GDM1 (cell line): ENCODE measurements at places on chromosomes 13 and 19.

DNA sequence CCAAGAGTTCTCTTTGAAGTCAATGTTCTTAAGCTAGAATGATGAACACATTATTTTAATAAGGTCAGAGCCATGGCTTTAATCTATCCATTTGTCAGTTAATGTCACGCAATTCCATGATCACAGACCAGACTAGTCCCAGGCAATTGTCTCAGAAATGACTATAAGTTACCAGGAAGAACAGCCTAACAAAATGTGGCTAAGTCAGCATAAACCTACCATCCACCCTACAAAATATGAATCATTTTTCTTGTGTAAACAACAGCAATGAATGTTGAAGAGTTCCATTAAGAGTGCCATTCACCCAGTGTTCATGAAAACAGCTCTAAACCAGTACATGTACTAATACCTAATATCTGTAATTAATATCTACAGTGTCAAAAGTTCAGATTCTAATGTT, 127.5 kb downstream of the KCTD12 start:
- no peak for DNase-seq

- no peak for DNase-seq
Observed at GRCh38 chr13:50586414-50587083, 256.9 kb downstream of the DLEU7 start.

DNA sequence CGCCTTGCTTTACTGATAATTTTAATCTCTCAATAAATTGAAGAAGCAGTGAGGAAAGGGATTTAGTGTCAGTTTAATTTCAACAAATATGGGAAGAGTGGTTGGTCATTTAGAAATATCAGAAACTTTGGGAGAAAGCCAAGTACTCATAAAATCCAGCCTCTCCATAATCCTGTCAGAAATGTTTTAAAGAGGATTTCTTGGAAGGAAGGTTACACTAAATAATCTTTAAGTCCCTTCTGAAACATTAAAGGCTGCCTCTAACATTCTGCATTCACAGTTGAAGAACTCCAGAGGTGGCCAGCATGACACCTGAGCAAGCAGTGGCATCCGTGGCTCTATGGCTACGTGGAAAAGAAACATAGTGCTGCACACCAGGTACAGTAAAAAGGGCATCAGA, 378.5 kb downstream of the ENOX1 start:
- DNase-seq: no peak

GRCh38 chr13:88764103-88764502, 1092.9 kb downstream of the SLITRK5 start:
- no peak for DNase-seq

- DNase-seq: no peak
Observed at GRCh38 chr19:39160523-39160861, 34.9 kb downstream of the PAK4 start.

DNA sequence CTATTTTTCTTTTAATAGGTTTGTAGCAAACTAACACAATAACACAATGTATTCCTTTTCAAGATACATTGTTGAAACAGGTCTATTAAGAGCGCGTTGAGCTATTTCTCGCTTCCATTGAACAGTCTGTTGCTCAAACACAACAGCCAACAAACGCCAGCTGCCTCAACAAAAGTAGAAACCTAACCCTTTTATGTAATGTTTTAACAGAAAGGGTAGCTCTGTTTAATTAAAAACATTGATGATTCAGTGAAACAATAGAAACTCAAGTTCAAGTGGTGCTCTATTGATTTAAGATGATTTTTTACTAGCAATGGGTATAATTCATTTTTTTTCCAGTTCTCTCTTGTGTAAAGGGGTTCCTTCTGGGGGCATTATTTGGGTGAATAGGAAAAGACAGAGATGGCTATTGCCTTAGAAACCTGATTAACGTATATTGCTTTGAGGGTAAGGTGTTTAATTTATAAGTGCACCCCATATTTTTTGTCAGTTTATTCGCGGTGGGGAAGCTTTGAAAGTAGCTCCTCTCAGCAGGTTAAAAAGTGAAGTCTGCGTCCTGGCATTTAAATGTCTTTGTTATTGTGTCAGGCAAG, 14.9 kb downstream of the ZIC2 start:
- no peak for DNase-seq

GRCh38 chr13:45441633-45442032, 23.1 kb upstream of the COG3 start:
- DNase-seq: no peak

DNA sequence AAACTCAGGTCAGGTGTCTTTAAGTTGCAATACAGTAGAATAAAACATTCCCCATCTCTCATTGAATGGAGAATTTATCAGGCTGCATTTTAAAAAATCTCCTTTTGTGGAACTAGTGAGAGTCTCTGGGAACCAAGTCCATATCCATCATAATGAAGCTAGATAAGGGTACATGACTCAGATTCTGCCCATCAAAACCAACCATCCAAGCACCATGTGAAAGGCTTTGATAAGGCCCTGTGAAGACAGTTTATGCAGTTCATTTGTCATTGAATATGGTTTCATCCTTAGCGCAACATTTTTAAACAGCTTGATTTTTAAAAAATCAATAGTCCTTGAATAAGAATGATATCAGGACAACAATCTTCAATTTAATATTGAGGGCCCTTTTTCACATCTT, 56.3 kb upstream of the DIAPH3 start:
- no peak for DNase-seq

DNA sequence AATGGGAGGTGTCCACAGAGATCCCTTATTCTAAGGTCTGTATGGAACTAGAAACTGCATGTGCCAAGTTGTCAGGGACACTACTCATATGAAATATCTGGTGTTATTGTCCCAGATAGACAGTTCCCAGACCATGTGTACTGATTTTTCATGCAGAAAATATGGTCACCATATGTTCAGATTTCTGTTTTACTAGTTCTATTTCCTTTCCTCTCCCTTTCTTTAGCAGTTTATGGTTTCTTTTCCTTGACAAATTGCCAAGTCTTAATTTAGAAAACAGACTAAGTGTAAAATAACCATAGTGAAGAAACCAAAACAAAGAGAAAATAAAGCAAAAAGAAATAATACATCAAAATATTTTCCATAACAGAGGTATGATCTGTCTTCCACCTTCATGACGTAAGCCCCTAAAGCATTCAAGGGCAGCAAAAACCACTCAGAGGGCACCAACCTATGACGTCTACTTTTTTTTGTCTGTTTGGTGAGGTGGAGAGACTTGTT, 248.5 kb downstream of the KCTD12 start:
- no peak for DNase-seq

- DNase-seq: no peak
Observed at GRCh38 chr19:4993683-4994082, 24.8 kb downstream of the KDM4B start.

GRCh38 chr19:38304352-38304865, 358 bp downstream of the C19orf33 start:
- DNase-seq: no peak

- DNase-seq: no peak
Observed at GRCh38 chr19:19064098-19064722, 416 bp downstream of the SLC25A42 start.

- no peak for DNase-seq
Observed at GRCh38 chr19:11378319-11379189, 4.1 kb downstream of the SWSAP1 start.

GRCh38 chr19:10654610-10655456, 687 bp downstream of the ILF3 start:
- DNase-seq: peak; percentile 38

DNA sequence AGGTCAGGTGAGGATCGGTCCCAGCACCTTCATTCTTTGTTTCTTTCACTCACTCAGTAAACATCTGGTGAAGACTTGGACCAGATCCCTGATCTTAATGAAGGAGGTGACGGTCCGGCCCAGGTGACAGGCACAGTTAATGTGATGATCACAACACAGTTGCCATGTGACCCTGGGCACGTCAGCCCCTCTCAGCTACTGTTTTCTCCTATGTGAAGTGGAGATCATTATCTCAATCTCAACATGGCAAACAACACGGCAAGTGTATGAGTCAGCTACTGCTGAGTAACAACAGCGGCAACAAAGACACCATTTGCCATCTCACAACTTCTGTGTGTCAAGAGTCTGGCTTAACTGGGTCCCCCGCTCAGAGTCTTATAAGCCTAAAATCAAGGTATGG, 74.6 kb downstream of the GNG7 start:
- no peak for DNase-seq

DNA sequence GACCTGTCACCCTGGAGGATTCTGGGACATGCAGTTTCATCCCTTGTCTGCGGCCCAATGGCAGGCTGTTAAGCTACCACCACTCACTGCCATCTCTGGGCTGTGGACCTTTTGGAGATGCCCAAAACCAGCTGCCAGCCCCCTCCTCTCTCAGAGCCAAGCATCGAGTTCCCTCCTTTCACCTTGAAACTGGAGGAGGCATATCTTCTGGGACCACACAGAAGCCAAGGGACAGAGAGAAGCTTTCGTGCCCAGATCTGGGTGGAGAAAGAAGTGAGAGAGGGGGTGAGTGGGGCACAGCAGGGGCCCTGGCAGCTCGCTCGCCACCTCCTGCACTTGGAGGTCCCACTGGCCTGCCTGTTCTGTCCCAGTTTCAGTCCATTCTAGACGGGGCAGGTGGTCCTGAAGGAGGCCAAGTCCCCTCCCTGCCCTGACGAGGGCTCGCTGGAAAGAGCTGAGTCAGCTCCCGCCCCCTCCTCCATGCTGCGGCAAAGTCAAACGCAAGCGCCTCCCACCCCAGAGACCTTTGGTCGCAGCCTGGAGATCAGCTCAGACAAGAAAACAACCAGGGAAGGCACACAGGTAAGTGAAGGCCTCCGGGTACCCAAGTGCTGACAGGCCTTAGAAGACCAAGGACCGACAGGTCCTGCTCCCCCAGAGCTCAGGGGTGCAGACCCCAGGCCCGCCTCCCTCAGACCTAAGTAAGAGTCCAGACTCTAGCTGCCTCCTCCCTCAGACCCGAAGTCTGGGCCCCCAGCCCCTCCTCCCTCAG, 3.8 kb downstream of the BCAT2 start:
- DNase-seq: peak; percentile 33

DNA sequence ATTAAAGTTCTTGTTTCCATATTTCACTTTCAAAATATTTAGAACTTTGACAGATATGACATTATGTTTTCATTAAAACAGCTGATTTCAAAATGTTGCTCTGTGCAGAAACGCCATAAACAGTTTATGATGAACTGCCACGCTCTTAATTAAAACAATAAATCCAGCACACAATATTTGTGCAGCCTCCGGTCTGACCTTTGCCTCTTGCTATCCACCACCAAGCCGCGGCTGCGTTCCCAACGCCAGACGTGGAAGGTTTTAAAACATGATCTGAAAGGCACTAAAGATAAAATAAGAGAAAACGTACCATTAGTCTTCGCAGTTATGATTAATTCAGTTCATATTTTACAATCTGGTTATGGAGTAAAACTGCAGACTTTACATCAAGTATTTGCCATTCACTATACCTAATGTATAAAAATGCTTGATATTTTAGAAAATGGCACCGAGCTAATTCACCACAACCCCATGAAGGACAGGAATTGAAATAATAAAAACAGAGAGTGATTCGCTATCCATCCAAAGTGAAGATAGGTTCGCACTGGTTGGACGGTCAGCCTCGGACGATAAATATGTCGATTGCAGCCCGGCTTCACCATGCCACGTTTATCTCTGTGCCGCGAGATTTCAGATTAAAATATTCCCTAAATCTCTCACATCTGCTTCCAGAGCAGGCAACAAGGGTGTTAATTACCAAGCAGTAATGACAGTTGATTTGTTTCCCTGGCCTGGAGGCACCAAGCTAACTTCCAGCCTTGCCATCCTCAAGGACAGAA, 103.3 kb upstream of the ZNF507 start:
- DNase-seq: no peak

GRCh38 chr13:65188721-65189120, 2041.4 kb downstream of the PCDH9 start:
- DNase-seq: no peak

DNA sequence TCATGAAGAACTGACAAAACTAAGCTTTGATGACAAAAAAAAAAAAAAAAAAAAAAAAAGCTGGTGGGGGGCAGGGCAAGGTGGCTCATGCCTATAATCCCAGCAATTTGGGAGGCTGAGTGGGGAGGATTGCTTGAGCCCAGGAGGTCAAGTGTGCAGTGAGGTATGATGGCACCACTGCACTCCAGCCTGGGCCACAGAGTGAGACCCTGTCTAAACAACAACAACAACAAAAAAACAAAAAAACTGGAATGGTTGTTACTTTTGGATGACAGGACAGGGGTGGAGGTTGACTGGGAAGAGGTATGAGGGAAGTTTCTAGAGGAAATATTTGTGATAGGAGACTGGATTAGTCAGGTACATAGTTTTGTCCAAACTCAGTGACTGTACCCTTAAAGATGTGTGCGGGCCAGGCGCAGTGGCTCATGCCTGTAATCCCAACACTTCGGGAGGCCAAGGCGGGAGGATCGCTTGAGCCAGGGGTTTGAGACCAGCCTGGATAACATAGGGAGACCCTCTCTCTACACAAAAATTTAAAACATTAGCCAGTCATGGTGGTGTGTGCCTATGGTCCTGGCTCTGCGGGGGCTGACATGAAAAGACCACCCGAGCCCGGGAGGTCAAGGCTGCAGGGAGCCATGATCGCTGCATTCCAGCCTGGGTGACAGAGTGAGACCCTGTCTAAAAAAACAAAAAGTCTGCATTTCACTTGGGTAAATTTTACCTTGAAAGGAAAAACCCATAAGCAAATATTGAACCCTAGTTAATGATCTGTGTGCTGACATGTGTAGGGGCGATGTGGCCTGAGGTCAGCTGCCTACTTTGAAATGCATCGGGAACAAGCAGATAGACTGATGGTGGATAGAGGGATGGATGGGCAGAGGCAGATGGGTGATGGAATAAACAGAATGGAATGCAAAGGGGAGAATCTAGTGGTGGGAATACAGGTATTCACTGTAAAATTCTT, 37.0 kb downstream of the CERS4 start:
- no peak for DNase-seq

DNA sequence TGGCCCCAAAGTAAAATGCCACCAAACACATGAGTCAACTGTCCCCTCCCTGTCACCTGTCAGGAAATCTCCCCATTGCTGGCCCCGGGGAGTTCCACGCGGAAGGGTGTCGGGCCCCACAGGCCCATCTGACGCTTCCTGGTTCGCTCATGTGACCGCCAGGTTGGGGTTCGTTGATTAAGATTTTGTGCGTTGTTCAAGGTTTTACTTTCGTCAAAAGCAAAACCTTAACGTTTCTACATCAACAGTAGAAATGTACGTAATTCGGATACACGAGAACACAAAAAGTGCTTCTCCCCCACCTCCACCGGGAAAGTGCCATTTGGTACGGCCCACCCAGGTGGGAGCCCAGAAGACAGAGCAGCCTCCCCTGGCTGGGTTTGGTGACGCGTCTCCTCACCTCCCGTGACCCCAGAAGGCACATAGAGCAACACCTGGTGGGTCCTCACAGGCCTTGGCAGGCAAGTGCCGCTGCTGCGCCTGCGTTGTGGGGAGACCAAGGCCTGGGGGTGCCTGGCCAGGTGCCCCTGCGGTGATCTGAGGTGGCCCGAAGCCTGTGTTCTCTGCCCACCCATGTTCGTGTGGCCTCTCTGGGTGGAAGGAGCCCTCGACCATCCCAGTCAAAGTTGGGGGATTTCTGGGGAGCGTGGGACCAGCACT, 161.6 kb downstream of the KDM4B start:
- DNase-seq: no peak

GRCh38 chr13:76683854-76684253, 202.4 kb downstream of the KCTD12 start:
- DNase-seq: no peak

GRCh38 chr13:100439247-100439970, 149.2 kb downstream of the GGACT start:
- DNase-seq: no peak

- peak; percentile 49 for DNase-seq
Observed at GRCh38 chr19:48698046-48698445, 2.3 kb downstream of the FUT2 start.
